Foreskin keratinocyte (primary cell): ENCODE measurements at places on chromosomes 12 and 14. TPM values are rescaled to one million over a fixed set of nuclear protein-coding genes. Genes with fewer than 3 reads are reported as not detected.

Gene EPYC
- not detected in 2 replicates for total RNA-seq

Gene BCL2L14
- not detected in 2 replicates for total RNA-seq

Gene DPY19L2
- total RNA-seq = 2.6 and 2.8 TPM in 2 replicates

Gene MYH6
- total RNA-seq = not detected in 2 replicates

Gene SLCO1A2
- not detected in 2 replicates for total RNA-seq

Gene C1S
- total RNA-seq = 1.3 and 1.9 TPM in 2 replicates

Gene DIO2
- 0.03 and 0.04 TPM in 2 replicates for total RNA-seq

Gene CLEC14A
- not detected in 2 replicates for total RNA-seq

Gene EFS
- total RNA-seq = 7.9 and 9.1 TPM in 2 replicates

Gene FAM186B
- total RNA-seq = 0.32 and 0.37 TPM in 2 replicates

- no peak for DNase-seq
These were observed 235.5 kb upstream of the TBX3 start for GRCh38 chr12:114919479-114919878.

GRCh38 chr12:50947933-50948626 lies 4.3 kb upstream of the HIGD1C start:
- no peak for DNase-seq

DNA sequence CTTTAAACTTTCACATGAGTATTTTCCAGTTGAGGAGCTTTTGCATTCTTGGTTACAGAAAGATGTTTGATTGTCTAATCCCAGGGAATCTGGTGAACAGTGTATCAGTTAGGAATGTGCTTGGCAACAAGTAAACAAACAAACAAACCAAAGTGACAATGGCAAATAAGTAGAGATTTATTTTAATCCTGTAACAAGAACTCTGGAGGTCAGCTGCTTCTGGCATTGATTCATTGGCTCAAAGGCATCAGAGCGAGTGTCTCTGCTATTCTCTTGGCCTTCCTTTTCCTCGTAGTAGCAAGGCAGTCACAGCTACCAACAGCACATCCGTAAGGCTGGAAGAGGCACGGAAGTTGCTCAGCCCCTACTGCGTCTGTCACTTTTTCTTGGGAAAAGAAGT lies 37.2 kb downstream of the CRADD start:
- DNase-seq = no peak

DNA sequence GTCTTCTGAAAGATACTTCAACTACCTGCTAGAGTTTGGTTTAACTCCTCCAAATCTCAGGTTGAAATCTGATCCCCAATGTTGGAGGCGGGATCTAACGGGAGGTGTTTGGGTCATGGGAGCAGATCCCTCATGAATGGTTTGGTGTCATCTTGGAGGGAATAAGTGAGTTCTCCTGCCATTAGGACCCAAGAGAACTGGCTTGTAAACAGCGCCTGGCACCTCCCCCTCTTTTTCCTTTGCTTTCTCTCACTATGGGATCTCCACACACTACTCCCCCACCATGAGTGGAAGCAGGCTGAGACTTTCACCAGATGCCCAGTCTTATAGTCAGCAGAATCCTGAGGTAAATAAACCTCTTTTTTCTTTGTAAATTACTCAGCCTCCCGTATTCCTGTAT lies 2.5 kb downstream of the CNIH1 start:
- DNase-seq = no peak

- peak; percentile 57 for DNase-seq
These were observed 25.5 kb upstream of the DTX1 start for GRCh38 chr12:113030875-113031525.

- no peak for DNase-seq
These were observed 115.1 kb downstream of the TTC7B start for GRCh38 chr14:90700933-90701776.

DNA sequence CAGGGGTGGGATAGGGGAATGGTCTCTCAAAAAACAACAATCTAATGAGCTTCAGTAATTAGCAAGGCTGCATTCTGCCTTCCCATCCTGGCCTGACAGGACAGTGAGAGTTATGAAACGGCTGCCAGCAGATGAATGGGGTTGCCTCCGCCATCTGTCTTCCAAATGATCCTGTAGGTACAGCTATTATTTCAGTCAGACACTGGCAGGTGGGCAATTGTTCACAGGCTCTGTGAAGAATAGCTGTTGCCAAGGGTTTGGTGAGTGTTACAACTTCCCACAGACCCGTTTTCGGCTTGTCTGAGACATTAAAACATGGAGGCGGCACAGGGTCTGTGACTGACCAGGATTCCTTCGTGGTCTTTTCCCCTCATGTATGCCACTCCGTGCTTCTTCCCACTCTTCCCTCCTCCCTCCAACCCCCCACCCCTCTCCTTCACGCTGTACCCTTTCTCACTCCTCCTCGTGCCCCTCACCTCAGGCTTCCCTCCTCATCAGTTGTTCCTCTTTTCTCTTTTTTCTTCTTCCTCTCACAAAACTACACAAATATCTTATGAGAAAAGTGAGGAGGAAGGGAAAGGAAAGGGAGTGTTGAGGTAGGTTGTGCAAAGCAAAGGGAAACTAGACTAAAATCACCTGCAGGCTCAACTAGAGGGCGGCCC lies 160.8 kb upstream of the GZMB start:
- DNase-seq = no peak

- no peak for DNase-seq
These were observed 459.2 kb downstream of the RAD51B start for GRCh38 chr14:68278576-68279436.

GRCh38 chr14:65257425-65257824 lies 155.1 kb upstream of the FUT8 start:
- no peak for DNase-seq

DNA sequence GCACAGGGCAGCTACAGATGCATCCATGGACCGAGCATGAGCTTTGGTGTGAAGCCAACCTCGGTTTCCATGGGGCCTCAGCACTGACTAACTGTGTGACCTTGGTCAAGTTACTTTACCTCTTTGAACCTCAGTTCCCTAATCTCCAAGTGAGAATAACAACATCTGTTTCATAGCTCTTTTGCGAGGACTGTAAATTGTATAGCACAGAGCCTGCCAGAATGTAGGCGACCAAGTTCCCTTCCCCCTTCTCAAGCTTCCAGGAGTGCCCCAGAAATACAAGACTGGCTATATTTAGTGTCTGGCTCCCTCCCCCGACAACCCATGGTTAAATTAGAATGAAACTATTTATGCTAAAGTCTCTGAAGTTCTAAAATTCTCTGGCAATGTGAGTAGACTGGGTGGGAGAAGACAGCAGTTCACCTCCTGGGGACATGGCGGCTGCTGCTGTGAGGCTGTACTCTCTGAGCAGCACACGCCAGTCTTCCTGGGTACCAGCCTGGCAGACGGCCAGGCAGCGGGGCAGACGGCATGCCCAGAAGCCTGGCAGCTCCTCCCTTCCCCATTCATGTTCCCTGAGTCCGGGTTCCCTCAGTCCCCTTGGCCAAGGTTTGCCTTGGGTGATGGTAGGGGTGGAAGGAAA lies 22.0 kb upstream of the TMED10 start:
- DNase-seq = no peak

DNA sequence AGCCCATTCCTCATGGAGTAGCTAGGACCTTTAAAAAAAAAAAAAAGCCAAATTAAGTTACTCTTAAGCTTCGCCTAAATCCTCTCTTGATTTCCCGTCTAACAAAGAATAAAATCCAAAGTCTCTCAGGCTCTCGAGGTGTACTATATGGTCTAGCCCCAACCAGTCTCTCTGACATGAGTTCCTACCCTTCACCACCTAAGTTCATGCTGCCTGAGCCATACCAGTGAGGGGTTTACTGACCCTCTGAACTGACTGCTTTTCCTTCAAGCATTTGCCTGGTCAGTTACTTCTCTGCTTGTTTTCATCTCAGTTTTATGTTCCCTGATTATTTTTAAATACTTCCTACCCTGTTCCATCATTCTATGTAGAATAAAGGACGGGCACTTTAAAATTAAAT lies 58.2 kb upstream of the KCNMB4 start:
- no peak for DNase-seq

DNA sequence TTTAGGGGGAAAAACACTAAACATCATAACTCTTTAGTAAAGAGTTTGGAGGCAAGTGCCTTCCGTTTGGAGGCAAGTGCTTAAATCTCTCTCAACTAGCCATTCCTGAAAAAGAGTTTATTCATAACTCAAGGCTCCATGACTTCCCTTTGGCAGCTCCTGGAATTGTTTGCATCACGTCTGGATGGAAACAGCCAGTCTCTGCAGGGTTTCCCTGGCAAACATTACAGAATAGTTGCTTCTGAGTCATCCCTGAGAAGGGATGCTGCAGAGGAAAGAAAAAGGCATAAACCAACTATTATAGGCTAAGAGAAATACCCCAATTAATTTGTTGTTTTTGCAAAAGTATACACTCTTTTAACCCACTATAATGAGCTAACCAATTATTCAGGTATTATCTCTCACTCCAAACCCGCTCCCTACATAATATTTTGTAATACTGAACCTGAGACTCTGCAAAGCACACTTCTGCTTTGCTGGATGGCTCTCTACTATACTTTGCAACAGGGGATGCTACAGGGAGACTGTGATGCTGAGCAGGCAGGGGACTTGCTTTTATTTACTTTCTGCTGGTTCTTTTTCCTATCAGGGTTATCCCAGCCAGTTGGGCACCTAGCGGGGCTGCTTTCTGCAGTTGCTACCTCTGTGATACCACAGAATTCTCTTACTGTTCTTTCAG lies 497.7 kb downstream of the FUT8 start:
- no peak for DNase-seq

GRCh38 chr12:70031046-70031445 lies 206.0 kb downstream of the MYRFL start:
- DNase-seq = peak; percentile 60

DNA sequence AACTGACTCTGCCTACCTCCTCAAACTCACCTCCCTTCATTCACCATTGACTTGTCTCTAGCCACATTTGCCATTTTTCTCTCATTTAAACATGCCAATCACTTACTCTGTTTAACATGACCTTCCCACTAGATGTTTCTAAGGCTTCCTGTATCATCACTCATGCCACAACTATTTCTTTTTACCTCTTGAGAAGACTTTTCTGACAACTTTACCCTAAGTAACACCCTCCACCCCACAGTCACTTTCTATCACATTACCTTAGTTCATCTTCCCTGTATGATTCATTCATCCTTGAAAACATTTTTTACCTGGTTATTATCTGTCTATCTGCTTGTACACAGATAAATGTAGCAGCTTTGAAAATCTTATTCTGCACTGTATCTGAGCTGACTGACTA lies 19.4 kb downstream of the PLCZ1 start:
- peak; percentile 77 for DNase-seq

DNA sequence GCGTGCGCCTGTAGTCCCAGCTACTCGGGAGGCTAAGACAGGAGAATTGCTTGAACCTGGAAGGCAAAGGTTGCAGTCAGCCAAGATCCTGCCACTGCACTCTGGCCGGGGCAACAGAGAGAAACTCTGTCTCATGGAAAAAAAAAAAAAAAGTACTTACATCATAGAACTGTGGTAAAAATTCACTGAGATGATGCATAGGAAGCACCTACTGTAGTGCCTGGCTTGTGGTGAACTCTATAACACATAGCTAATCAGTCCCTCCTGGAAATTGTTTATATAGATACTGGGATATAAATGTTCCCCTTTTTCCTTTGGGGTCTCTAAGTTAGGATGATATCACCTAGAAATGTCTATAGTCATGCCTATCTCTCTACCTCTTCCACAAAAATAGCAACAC lies 89.7 kb upstream of the CPM start:
- DNase-seq = no peak
